ENCODE measurements at places on chromosomes 5 and 9.

GRCh38 chr9:38362852-38363588 lies 29.5 kb upstream of the ALDH1B1 start:
- DNase-seq, result peak; percentile 55

DNA sequence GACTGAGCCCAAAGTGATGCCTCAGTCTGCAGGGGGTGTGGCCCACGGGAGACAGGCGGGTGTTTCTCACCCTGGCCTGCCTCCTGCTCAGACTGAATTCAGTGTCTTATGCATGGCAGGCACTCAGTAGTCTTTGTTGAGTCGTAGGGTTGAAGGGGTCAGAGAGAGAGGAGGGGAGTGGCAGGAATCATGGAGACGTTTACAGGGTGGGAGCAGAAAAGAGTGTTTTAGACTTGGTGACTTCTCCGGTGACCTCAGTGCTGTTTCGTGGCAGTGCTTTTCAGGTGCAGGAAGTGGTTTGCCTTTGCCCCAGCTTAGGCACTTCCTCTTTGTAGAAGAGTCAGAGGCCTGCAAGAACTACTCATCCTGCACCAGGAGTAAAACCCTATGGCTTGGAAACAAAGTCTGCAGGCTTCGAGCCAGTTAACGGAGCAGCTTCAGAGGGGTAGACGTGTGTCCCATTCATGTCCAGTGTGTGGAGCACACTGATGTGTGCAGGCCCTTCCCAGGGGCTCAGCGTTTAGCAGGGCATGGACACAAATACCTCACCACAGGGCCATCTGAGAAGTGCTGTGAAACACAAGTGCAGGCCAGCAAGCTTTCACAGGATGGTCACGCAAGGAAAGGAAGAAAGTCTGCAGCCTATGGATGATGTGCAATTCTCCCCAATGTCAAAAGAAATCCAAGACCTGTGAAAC lies 24.5 kb upstream of the SEMA4D start:
- DNase-seq, result no peak

- DNase-seq, result no peak
Measured at GRCh38 chr9:20307621-20308020, 314.7 kb downstream of the MLLT3 start.

GRCh38 chr9:93129286-93129685 lies 4.8 kb downstream of the NINJ1 start:
- no peak for DNase-seq

- DNase-seq, result no peak
Measured at GRCh38 chr5:37355161-37355560, 15.7 kb downstream of the NUP155 start.

GRCh38 chr5:67246108-67246507 lies 49.5 kb upstream of the CD180 start:
- peak; percentile 9 for DNase-seq

DNA sequence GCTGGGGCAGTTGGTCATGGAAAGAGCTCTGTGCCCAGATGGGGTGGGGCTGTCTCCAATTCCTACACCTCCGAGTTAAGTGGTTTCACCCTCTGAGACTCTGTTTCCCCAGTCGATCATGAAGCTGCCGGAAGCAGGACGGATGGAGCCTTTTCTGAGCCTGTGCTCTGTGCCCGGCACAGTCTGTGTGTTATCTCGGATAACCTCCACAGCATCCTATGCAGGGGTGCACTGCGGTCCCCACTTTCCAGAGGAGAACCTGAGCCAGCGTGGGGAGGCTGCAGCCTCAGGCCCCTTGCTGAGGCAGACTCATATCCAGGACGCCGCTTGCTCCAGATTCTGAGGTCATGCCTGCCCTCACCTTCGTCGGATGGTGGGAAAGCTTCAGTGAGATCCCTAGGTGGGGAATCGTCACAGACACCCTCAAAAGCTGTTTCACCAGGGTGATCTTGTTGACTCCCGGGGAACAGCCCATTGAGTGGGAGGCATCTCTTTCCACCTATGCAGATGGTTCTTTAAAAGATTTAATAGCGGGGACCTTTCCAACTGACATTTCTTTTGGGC lies 6.9 kb upstream of the COL5A1 start:
- no peak for DNase-seq

DNA sequence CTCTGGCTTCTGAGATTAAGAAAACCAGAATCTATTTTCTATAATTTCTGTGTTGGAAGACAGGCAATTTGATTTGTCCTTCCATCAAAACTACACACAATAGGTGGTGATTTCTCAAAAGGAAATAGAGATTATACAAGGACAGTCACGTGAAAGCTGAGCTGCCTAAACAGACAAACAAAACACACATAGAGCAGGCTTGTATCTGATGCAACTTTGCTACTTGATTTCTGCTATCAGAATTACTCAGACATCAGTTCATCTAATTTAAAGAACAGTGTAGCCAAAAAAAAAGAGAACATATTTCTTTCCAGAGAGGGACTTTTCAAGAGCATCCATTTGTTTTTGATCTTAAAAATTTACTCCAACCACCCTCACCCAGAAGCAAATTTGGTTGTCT lies 2128.3 kb upstream of the C9orf72 start:
- no peak for DNase-seq

DNA sequence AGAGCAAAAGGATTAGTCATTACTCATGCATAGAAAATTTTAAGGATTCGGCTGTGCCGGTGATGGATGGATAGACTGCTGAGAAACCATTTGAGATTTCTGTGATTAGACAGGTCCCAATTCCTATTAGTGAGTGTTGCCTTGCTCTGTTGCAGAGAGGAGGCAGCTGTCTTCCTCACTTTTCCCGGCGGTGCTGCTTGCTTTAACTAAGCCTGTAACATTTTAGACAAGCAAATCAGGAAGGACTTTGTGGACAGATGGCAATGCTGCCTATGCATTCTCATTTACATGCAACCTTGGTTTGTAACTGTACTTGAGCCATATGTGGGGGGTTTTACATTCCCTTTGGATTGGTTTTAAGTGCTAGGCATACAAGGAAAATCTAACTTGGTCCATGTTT lies 1176.3 kb downstream of the CDH18 start:
- DNase-seq, result no peak

DNA sequence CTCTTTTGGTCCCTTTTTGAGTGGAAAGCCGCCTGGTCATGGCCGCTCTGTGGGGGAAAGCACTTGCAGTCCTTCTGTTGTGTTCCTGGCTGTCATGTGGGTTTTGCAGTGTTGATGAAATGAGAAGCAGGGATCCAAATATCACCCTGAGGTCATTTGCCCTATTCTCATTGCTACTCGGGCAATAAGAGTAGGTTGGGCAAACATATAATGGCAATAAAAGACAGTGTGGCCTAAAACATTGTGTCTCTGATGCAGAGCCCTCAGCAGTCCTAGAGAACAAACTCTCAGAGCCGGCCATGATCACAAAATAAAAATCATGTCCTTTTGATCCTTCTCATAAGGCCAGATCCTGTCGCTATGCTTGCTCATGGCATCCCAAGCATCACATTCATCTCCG lies 361.1 kb upstream of the KLF4 start:
- DNase-seq, result no peak

DNA sequence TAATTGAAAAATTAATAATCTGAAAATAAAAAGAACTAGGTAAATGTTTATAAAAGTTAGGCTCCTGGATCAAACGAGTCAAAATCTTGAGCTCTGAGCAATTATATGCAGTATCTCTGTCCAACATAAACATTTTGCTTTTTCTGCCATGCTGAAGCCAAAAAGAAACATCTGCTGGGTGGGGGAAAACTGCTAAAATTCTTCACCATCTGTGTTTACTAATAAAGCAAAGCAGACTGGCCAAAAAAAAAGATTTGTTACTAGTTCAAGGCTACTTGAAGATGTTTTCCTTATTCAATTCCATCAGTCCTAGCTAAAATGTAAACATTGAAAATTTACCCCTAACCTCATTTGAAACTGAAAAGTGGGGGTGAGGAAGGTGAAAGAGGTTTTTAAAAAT lies 29.7 kb downstream of the GTF3C4 start:
- DNase-seq, result no peak

DNA sequence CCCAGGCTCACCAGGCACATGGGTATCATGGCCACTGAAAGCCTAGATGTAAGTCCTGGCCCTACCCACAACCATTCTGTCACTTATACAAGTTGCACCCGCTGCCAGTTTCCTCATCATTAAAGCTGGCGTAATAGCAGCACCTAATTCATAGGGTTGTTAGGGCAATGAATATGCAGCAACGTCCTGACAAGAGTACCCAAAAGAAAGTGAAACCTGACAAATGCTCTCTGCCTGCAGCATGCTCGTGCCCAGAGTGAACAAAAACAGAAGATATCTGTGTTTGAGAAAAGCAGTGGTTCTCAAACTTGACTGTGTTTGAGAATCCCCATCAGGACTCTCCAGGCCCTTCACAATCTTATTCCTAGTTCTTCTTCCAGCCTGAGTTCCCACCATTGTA lies 632.4 kb downstream of the SEMA5A start:
- no peak for DNase-seq

- DNase-seq, result no peak
Measured at GRCh38 chr5:966345-966710, 42.3 kb upstream of the NKD2 start.

GRCh38 chr5:44809956-44810420 lies 1.2 kb downstream of the MRPS30 start:
- no peak for DNase-seq

DNA sequence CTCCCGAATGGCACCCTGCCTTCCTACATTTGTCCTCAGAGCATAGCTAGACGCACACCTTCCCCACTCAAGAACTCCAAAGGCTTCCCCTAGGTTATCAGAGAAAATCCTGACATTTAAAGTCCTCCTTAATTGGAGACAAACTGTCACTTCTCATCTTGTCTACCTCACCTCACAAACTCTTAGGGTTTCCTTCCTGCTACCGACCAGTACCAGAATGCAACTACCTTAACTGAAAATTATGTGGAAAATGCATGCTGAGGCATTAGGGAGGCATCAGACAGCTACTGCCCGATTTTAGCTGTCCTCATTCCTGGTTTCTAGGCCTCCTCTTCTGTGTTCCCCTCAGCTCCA lies 17.9 kb upstream of the TNIP1 start:
- no peak for DNase-seq

DNA sequence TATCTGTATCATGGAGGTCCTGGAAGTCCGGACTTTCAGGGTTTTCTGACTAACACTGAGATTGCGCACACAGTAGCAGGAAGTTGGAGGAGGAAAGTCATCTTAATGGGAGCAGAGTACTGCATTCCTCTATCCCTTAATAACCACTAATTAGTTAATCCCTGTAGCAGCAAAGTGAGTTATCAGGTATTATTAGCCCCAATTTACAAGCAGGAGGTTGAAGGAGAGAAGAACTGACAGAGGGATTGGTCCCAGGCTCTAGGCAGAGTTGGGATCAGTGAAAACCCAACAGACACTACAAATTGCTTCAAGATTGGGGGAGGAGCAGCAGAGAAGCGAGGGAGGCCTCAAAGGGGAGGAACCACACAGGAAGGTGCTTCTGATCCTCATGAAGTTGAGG lies 74.5 kb upstream of the XPA start:
- DNase-seq, result no peak

GRCh38 chr9:111994831-111995458 lies 98.3 kb downstream of the UGCG start:
- DNase-seq, result no peak

DNA sequence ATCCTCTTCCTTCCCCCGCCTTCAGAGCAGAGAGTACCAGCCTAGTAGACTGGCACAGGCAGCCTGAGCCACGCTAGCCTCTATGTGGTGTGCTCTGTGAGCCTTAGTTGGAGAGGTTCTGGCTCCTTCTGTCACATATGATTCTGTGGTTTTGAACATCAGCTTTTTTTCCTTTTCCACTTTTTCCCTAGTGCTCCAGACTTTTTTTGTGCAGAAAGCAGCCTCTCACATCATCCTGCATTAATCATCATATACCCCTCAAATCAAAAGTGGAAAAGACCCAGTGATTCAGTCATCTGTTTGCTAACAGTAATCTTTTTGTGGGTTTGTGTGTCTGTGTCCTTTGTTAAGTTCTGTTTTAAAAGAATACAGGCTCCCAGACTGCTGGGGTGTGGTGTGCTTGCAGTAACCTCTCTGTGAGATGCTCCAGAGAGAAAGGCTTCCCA lies 663.9 kb upstream of the RGMB start:
- DNase-seq, result no peak

GRCh38 chr9:97638666-97639065 lies 5.0 kb downstream of the NCBP1 start:
- no peak for DNase-seq

- DNase-seq, result no peak
Measured at GRCh38 chr5:106801554-106801953, 869.2 kb downstream of the EFNA5 start.

- no peak for DNase-seq
Measured at GRCh38 chr9:18890372-18890771, 142.6 kb downstream of the SAXO1 start.

- no peak for DNase-seq
Measured at GRCh38 chr5:156031181-156031580, 295.8 kb upstream of the SGCD start.

DNA sequence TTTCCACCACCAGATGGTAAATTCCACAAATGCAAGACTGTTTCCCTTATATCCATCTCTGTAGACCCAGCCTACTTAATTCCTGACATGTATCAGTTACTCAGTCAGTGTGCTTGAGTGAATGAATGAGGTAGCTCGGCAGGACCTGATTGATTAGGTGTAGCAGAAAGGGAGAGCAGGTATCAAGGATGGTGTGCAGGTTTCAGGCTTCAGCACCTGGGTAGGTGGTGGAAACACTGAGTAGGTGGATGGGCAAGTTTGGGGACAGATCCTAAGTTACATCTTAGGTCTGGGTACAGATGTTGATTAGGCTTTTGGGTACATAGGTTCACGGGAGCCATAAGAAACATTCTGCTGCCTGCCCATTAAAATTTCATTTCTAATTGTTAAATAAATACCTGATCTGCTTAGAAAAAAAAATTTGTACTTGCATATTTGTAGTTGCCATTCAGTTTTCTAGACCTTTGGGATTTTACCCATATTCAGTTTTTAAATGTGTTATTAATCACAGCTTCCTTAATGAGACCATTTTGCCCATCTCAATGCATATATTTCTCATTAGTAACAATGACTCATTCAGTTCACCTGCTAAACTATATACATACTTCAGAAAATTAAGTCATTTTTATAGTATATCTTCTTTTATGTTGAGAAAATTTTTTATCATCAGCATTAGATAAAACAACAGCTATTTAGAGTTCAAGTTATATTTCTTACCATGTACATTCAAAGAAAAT lies 111.8 kb downstream of the INIP start:
- no peak for DNase-seq

- no peak for DNase-seq
Measured at GRCh38 chr9:130209422-130209821, 37.2 kb downstream of the NCS1 start.

DNA sequence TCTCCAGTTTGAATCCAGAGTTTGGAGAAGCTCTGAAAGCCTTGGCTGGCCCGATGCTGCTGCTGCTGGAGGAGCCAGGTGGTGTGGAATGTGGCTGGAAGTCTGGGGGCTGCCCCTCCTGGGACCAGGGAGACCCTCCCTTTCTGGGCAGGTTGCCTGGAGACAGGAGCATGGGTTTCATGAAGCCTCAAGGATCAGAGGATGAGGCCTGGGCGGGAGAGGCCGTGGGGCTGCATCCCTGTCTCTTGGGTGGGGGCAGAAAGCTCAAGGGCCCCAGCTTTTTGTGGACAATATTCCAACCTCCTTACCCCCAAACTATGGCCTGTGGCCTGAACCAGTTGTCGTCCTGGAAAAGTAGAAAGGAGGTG lies 10.1 kb downstream of the FGF18 start:
- no peak for DNase-seq

- no peak for DNase-seq
Measured at GRCh38 chr5:179679014-179679674, 1.7 kb downstream of the CBY3 start.

GRCh38 chr5:128241051-128241695 lies 157.6 kb downstream of the SLC12A2 start:
- no peak for DNase-seq

- DNase-seq, result no peak
Measured at GRCh38 chr5:65813174-65813573, 91.2 kb downstream of the NLN start.
